NCI-H1694 (cell line): ENCODE measurements at places on chromosomes 5 and 9.

DNA sequence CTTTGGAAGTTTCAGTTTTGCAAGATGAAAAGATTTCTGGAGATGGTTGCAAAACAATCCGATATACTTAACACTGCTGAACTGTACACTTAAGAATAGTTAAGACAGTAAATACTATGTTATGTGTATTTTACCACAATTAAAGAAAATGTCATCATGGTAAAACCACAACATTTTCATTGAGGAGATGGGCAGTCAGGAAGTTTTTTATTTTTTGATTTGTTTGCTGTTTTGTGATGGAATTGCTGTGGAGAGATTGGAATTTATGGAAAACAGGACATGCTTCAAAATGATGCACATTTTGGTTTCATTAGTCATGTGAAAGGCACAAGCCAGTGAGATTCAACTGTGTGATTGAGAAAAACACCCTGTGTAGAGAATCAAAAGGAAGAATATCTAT lies 90.5 kb upstream of the AGXT2 start:
- no peak for DNase-seq

DNA sequence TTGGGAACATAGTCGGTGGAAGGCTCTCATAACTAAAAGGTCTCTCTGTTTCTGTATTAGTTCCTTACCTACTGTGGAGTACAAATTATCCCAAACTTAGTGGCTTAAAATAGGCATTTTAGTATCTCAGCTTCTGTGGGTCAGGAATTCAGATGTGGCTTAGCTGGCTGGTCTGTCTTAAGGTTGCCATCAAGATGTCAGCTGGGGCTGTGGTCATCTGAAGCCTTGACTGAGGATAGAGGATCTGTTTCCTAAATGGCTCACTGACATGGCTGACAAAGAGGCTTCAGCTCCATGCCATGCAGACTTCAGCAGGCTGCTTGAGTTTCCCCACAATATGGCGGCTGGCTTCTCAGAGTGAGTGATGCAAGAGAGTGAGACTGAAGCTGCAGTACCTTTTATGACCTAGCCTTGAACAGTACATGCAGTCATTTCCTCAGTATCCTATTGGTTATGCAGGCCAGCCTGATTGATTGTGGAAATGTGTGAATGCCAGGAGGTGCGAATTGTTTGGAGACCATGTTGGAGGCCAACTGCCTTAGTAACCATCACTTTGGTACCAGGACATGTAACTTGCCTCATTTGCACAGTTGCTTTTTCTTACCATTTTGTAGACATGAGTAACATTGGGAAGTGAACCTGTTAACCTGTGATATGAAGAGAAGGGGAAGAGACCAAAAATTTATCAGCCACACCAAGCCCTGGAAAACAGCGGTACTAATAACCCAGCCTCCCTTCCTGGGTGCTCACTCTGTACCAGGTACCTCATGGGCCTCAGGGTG lies 152.8 kb upstream of the IER5L start:
- no peak for DNase-seq

DNA sequence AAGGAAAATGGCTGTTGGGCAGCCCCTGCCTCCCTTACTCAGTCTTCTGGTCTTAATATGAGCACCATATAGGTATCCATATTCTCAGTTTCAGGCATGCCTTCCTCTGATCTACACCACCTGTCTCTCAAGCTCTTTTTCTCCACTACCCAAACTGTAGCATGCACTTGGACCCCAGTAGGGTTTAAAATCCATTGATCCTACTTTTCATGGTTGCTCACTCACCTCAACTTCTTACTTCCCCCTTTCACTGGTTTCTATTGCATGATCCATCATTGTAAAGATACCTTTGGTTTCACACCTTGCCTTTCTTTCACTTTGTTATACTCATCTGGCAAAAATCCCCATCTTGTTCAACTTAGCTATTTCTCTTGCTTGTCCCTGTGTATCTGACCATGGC lies 159.4 kb downstream of the KDM4C start:
- DNase-seq, result no peak

GRCh38 chr9:34311499-34312185 lies 17.4 kb downstream of the KIF24 start:
- no peak for DNase-seq

- DNase-seq, result peak; percentile 92
These were observed at the start of gene DDX41 for GRCh38 chr5:177516601-177517568. DDX41 (minus strand) TSS chr5:177516961; CDS start chr5:177516945, 16 bp downstream.

- no peak for DNase-seq
These were observed 65.8 kb downstream of the ERAP1 start for GRCh38 chr5:96741891-96742309.

GRCh38 chr5:131081374-131081773 lies 83.7 kb downstream of the HINT1 start:
- no peak for DNase-seq

- DNase-seq, result peak; percentile 37
These were observed 120.7 kb upstream of the APC start for GRCh38 chr5:112616812-112617547.

- peak; percentile 21 for DNase-seq
These were observed 467.8 kb downstream of the TMEM232 start for GRCh38 chr5:110258460-110259216.

- no peak for DNase-seq
These were observed 38.2 kb downstream of the PAPPA start for GRCh38 chr9:116191576-116192415.

- DNase-seq, result no peak
These were observed 24.3 kb upstream of the UBAP2 start for GRCh38 chr9:34072868-34073590.

DNA sequence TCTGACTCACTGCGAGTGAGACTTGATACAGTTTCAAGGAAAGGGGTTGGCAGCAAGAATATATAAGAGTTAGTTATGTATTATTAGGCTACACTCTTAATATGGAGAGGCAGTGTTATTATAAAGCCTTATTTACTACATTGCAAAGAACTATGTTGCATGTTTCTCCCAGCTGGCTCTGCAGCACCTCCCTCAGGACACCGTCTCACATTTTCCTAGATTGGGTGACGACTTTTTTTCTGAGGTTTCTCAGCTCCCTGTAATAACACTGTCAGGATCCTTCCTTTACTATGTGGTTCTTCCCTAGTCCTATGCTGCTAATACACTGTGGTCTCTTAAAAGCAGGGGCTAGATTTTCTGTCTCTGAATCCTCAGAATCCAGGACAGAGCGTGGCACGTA lies 153.7 kb downstream of the INSYN2B start:
- no peak for DNase-seq

- DNase-seq, result no peak
These were observed 250.3 kb downstream of the ZSWIM6 start for GRCh38 chr5:61582205-61582820.
